Omental fat pad (tissue), 4 donors: ENCODE measurements at places on chromosomes 3 and 15. TPM values are rescaled to one million over a fixed set of nuclear protein-coding genes. Genes with fewer than 3 reads are reported as not detected.
A peak's percentile ranks its signal among the peaks of the same experiment; 100 is the strongest.

DNA sequence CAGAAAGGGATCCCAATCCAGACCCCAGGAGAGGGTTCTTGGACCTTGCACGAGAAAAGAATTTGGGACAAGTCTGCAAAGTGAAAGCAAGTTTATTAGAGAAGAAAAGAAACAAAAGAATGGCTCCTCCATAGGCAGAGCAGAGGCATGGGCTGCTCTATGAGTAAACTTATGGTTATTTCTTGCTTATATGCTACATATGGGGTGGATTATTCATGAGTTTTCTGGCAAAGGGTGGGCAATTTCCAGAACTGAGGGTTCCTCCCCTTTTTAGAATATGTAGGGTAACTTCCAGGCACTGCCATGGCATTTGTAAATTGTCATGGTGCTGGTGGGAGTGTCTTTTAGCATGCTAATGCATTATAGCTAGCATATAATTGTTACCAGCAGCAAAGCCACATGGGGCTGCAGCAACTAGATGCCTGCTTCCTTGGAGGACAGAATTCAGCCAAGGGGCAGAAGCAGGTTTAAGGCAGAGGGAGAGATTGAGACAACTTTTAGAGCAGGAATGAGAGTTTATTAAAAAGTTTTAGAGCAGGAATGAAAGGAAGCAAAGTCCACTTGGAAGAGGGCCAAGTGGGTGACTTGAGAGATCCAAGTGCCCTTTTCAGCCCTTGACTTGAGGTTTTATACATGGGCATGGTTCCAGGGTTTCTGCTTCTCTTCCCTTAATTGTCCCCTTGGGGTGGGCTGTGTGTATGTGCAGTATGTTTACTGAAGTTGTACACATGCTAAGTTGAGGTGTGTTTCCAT is 41.3 kb downstream of the METTL6 start:
- DNase-seq: no peak

DNA sequence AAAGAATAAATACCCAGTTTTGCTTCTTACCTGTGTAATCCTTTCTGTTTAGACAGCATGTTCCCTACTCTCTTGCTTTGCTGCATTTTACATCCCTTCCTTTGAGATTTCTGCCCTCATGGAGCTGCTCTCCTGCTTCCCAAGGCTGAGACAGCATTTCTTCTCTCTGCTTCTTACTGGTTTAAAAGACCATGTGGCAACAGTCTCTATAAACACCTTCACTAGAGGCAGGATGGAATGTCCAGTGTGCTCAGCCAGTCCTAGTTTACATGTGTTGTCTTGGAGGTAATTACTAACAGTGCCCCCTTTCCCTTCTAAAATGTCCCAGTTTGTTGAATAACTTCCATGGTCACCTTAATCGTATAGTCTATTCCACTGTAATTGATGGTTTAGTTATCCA is 262.3 kb downstream of the CNTN3 start:
- DNase-seq: no peak

GRCh38 chr3:14858105-14858504 is 39.3 kb downstream of the FGD5 start:
- no peak for DNase-seq

- DNase-seq: peak; percentile 79
These were observed at the start of gene SMAD6 for GRCh38 chr15:66702035-66702786. TSS of gene SMAD6 (plus strand) at chr15:66702236. CDS start at chr15:66703259, 1,023 bp downstream.

GRCh38 chr15:31822463-31822862 is 207.9 kb upstream of the CHRNA7 start:
- no peak for DNase-seq

- DNase-seq: no peak
These were observed 246.1 kb upstream of the LYSMD4 start for GRCh38 chr15:99979371-99979770.

TMEM158 gene
- total RNA-seq: 3.9 TPM
